Forelimb muscle (tissue), 1 donor: ENCODE measurements at places on chromosomes 2 and 18. TPM values are rescaled to one million over a fixed set of nuclear protein-coding genes. Genes with fewer than 3 reads are reported as not detected.

GRCh38 chr2:106117347-106117746, 76.8 kb downstream of the UXS1 start:
- no peak for DNase-seq

- DNase-seq = no peak
These were observed 147.7 kb downstream of the KLHL29 start for GRCh38 chr2:23532391-23533337.

The CHRND gene
- 180 TPM for polyA plus RNA-seq

GRCh38 chr18:75502286-75502685, 74.8 kb upstream of the SMIM21 start:
- no peak for DNase-seq

The RMDN2 gene
- polyA plus RNA-seq = 2.2 TPM

DNA sequence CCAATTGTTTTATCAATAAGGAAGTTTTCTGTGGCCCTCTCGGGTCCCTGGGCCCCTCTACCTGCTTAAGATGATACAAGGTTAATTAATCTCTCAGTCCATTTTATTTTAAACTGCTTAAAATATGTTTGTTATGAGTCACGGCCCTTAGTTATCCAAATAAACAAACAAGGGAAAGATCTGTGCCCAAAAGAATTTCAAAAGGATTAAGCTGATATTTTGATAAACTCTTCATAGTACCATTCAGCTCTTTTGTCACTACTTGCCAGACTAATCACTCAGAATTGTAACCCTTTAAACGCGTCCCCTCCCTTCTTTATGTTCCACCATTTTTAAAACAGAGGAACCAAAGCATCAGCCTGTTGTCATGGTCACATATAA, 144.7 kb upstream of the STK17B start:
- no peak for DNase-seq

GRCh38 chr2:163652751-163653150, 83.1 kb downstream of the FIGN start:
- no peak for DNase-seq

The LYG2 gene
- polyA plus RNA-seq = 0.22 TPM

GRCh38 chr2:105257981-105258380, 16.4 kb downstream of the GPR45 start:
- no peak for DNase-seq

The MYL12B gene
- 214 TPM for polyA plus RNA-seq

The SNTG2 gene
- polyA plus RNA-seq = 0.46 TPM

The NR4A2 gene
- polyA plus RNA-seq = 1.6 TPM

DNA sequence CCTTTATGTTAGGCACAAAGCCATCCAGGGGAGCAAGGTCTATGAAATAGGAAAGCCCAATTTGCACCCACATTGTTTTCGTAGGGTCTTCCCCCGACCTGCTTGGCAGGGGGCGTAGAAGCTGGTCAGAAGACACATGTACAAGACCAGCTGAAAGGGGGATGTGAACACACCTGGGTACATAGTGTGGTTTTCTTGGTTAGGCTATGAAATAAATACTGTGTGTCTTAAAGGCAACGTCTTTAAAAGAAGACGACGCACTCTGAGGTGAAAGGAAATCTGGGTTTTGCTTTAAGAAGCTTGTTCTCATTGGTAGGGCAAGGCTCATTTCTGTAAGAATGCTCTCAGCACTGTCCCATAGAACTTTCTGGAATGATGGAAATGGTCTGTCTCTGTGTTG, 60.0 kb upstream of the KLF7 start:
- no peak for DNase-seq
